Activated naive CD8-positive, alpha-beta T cell treated with anti-CD3 and anti-CD28 coated beads for 36 hours (primary cell): ENCODE measurements at places on chromosomes 3 and 15. TPM values are rescaled to one million over a fixed set of nuclear protein-coding genes. Genes with fewer than 3 reads are reported as not detected.
A peak's percentile ranks its signal among the peaks of the same experiment; 100 is the strongest.

MCTP2 gene
- 12.6 TPM for total RNA-seq

GRCh38 chr3:25471081-25471768 lies 43.2 kb downstream of the RARB start:
- peaks cover 4% of the 10 kb centered on the region for H3K27me3 ChIP-seq
- no peak overlapping the region for H3K4me3 ChIP-seq
- H3K4me1 ChIP-seq, result peaks cover 2% of the 10 kb centered on the region
- no peak for DNase-seq
- H3K27ac ChIP-seq, result no peak overlapping the region

DNA sequence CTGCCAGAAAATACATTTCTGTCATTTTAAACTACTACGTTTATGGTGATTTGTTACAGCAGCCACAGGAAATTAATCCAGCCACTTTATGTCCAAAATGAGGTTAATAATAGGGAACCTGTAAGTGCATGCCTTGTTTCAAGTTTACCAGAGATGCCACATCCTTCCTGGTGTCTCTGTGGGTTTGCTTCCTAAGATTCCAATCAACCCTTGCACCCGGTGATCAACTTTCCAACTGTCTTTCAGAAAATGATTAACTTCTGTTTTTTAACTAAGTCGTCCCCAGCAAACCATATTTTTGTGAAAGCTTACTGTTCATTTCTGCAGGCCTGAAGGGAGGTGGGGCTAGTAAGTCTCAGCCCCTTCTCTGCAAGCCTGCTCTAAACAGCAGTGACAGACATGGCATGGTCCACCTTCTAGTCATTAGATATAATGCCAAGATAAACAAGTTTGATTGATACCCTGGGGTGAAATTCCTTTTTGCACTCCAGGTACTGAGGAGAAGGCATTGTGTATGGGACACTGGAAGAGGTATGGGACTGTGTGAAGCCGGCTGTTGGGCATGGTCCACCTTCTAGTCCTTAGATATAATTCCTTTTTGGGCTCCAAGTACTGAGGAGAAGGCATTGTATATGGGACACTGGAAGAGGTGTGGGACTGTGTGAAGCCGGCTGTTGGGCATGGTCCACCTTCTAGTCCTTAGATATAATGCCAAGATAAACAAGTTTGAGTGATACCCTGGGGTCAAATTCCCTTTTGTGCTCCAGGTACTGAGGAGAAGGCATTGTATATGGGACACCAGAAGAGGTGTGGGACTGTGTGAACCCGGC lies 11.1 kb upstream of the TMC3 start:
- no peaks in the 10 kb centered on the region for H3K4me1 ChIP-seq
- DNase-seq, result no peak
- peaks cover 4% of the 10 kb centered on the region for H3K36me3 ChIP-seq
- no peak overlapping the region for H3K4me3 ChIP-seq
- H3K27ac ChIP-seq, result no peak overlapping the region

GRCh38 chr3:72318504-72319193 lies 529.6 kb downstream of the SHQ1 start:
- H3K27ac ChIP-seq, result no peak overlapping the region
- no peaks in the 10 kb centered on the region for H3K4me1 ChIP-seq
- no peak for DNase-seq
- H3K4me3 ChIP-seq, result no peak overlapping the region
- no peaks in the 10 kb centered on the region for H3K27me3 ChIP-seq

- H3K27me3 ChIP-seq, result peaks cover 3% of the 10 kb centered on the region
- no peak overlapping the region for H3K4me3 ChIP-seq
- H3K4me1 ChIP-seq, result no peaks in the 10 kb centered on the region
- no peak for DNase-seq
- no peaks in the 10 kb centered on the region for H3K36me3 ChIP-seq
These were observed 147.4 kb downstream of the DUT start for GRCh38 chr15:48478581-48478980.

DGKG gene
- total RNA-seq, result 0.58 TPM

ACTC1 gene
- total RNA-seq, result not detected

GRCh38 chr3:112293368-112294321 lies at the start of gene SLC9C1:
TSS of gene SLC9C1 (minus strand) at chr3:112294216. CDS start at chr3:112286791, 7,425 bp downstream.
- peak within 1 kb of the TSS; percentile 77 for H3K27ac ChIP-seq
- peaks cover 31% of the 10 kb centered on the region for H3K4me1 ChIP-seq
- H3K36me3 ChIP-seq, result no peaks in the 10 kb centered on the region
- H3K4me3 ChIP-seq, result peak within 1 kb of the TSS; percentile 73
- H3K27me3 ChIP-seq, result no peaks in the 10 kb centered on the region

EFCAB12 gene
- 0.39 TPM for total RNA-seq
